ENCODE measurements at places on chromosomes 3 and 15. TPM values are rescaled to one million over a fixed set of nuclear protein-coding genes. Genes with fewer than 3 reads are reported as not detected.

GRCh38 chr15:42836251-42836650 lies 84.3 kb downstream of the TTBK2 start:
- DNase-seq = no peak
- peaks cover 8% of the 10 kb centered on the region for H3K4me1 ChIP-seq
- no peak overlapping the region for H3K27ac ChIP-seq
- H3K36me3 ChIP-seq = peaks cover 4% of the 10 kb centered on the region
- no peaks in the 10 kb centered on the region for H3K27me3 ChIP-seq

DNA sequence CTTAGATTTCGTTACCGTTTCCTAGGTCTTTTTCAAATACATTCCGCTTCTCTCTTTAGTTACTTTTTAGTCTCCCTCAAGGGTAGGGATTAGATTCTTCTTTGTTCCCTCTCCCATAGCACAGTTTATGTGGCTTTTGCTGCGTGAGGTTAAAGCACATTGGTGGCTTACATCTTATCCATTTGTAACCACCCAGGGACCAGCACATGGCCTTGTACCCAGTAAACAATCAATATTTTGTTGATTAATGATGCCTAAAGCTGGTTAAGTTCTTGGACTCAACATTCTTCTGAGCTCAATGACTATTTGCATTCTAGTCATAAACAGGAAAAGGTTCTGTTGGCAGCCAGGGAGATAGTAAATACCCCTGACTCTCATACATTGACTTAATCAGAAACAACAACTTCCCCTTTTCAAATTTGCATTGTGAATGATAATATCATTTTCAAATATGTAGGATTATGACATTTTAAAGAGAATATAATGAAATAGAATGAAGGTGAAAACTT lies 60.2 kb downstream of the CACNA1D start:
- no peak overlapping the region for H3K27ac ChIP-seq
- H3K4me1 ChIP-seq = no peaks in the 10 kb centered on the region
- H3K36me3 ChIP-seq = no peaks in the 10 kb centered on the region
- H3K27me3 ChIP-seq = peaks cover 12% of the 10 kb centered on the region
- DNase-seq = no peak

DNA sequence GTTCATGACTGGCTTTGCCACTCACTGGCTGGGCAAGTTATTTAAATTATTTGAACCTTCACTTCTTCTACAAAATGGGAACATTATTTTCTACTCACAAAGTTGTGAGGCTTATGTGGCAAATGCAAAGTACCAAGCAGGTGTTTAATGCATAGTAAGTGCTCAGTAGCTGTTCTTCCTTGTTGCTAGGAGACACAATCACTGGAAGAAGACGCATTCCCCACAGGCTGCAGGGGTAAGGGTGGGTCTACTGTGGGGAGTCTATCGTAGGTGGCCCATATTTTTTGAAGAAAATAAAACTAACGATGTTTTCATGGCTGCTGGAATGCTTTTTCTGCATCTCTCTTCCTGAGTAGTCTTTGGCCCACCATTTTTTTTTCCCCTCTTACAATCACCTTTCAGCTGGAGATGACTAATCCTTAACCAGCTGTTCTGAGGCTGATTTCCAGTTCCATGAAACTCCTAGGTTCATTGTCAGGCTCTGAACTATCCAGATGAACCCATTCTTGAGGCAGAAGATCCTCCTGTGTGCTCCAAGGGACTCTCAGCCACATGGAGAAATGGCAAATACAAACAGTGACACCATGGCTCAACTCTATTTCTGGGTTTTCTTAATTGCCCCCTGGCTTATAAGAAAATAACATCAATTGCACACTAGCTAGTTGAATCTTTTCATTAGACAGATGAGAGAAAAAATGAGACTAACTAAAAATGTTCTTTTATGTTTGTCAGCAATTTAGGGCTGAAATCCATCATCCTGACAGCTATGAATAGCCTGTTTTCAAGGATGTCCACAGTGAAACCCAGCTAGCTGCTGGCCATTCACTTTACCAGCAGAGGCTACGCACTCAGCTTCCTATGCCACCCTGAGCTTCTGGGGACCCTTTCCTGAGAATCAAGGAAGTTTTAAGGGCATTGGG lies 108.3 kb upstream of the ETV5 start:
- peaks cover 10% of the 10 kb centered on the region for H3K4me1 ChIP-seq
- peaks cover 22% of the 10 kb centered on the region for H3K27me3 ChIP-seq
- no peak for DNase-seq
- H3K27ac ChIP-seq = no peak overlapping the region

GRCh38 chr3:88385090-88385489 lies 235.3 kb downstream of the C3orf38 start:
- H3K4me1 ChIP-seq = no peaks in the 10 kb centered on the region
- H3K36me3 ChIP-seq = no peaks in the 10 kb centered on the region
- H3K27me3 ChIP-seq = no peaks in the 10 kb centered on the region
- no peak overlapping the region for H3K27ac ChIP-seq

DNA sequence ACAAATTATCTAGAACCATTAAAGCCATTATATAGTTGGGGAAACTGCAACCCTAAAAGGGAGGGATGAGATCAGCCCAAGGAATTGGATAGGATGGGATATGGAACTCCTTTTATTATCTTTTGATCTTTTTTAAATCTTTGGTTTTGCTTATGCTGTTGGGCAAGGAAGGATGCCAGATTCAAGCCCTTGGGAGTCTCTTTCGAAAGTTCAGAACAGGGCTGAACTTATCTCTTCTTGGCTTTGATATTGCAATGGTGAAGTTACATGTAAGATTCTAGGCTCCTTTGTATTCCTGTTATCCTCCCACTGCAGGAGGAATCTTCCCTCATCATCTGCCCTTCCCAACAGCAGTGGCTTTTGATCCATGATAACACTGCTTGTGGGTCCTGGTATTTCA lies 10.0 kb upstream of the SLC22A13 start:
- H3K27ac ChIP-seq = no peak overlapping the region
- H3K4me1 ChIP-seq = peaks cover 28% of the 10 kb centered on the region
- H3K36me3 ChIP-seq = peaks cover 69% of the 10 kb centered on the region
- H3K4me3 ChIP-seq = no peak overlapping the region
- H3K27me3 ChIP-seq = no peaks in the 10 kb centered on the region

DNA sequence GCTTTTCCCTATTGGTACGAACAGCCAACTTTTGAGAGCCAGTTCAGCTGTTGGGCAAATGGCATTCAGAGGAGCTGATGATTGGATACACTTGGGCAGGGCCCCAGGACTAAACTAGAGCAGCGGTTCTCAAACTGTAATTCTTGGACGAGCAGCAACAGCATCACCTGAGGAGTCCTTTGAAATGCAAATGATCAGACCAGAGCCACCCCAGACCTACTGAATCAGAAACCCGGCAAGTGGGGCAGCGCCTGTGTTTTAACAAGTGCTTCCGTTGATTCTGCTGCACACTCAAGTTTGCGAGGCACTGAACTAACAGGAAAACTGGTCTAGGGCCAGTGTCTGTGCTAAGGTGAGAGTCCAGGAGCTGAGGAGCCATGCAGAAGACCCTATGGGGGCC lies 239.7 kb downstream of the UACA start:
- H3K27ac ChIP-seq = no peak overlapping the region
- no peaks in the 10 kb centered on the region for H3K36me3 ChIP-seq
- peaks cover 35% of the 10 kb centered on the region for H3K4me1 ChIP-seq
- peaks cover 34% of the 10 kb centered on the region for H3K27me3 ChIP-seq
- H3K4me3 ChIP-seq = no peak overlapping the region

GNAT1 gene
- total RNA-seq = not detected

KCTD6 gene
- total RNA-seq = 5.6 TPM

SLC27A2 gene
- total RNA-seq = 2.1 TPM
